Dorsolateral prefrontal cortex (tissue), 122 donors: ENCODE measurements at places on chromosomes 1 and 21.

DNA sequence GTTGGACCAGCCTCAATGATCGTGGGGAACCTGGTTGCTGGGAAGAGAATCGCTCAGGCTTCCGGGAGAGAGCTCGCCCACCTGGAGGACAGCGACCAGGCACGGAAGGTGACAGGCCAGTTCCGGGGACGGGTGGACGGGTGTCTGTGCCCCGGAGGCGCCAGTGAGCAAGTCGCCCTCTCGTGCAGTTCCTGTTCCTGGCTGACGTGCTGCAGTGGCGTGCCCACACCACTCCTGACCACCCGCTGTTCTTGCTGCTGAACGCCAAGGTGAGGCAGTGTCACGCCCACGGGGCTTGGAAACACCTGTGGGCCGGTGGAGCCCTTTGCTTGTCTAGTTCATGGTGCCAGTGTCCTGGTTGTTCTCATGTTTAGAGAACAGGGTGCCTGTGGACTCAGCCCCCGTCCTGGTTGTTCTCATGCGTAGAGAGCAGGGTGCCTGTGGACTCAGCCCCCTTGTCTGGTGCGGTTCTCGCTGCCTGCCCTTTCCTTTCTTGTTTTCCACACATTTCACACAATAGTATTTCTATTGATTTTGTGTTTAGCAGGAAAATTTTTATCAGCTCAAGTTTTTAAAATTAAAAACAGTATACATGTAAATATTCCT lies 53.1 kb downstream of the S100B start:
- no peak for DNase-seq

DNA sequence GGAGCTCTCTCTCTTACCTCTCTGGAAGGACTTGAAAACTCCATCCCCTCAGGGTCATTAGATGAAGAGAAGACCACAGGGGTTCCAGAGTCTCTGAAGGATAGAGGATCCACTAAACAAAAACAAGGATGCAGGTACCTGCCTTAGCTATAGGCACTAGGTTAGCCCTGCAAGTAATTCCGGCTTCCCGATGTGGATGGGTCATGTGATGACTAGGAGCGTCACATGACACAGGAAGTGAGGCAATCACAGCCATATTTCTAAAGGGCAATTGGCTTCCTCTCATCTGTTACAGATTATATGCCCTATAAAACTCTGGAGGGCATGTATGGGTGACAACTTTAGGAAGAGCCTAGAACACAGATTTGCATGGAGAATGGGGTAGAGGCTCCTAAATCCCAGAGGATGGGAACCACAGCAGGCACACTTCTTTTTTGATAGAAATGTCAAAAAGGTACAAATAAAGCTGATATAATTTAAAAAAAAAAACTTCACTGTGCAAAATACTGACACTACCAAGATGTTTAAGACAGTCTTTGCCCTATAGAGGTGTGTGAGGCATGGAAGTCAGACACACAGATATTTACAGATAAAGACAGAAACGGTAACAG lies 14.1 kb downstream of the ENTREP3 start:
- peak; percentile 79 for DNase-seq

DNA sequence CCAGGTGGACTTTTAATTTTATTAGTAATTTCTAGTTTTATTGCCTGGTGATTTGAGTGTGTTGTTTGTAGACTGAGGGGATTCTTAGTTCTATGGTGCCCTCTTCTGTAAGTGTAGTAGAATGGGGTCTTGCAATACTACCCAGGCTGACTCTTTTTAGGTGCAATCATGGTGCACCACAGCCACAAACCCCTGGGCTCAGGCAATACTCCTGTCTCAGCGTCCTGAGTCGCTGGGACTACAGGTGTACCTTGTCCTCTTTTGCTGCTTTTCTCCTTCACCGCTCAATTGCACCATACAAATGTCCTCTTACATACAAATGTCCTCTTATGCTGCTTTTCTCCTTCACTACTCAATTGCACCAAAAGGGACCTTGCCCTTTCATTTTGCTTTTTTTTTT lies 43.1 kb downstream of the SCP2 start:
- DNase-seq = no peak

DNA sequence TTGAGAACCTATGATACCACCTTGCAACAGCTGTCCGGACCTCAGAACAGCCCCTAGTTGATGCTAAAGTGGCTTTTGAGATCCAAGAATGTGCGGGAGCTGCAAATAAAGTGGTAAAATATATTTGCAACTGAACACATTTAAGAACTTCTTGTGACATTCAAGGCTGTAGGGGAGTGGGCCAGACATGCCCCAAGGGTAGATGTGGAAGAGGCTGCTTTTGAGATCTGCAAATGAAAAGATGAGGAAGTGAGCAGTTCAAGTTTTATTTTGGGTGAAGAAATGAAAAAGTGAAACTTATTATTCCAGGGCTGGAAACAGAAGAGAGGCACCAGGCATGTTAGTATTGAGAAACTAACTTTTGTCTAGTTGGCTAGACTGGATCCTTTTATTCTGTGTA lies 359.5 kb upstream of the PLXNA2 start:
- no peak for DNase-seq

DNA sequence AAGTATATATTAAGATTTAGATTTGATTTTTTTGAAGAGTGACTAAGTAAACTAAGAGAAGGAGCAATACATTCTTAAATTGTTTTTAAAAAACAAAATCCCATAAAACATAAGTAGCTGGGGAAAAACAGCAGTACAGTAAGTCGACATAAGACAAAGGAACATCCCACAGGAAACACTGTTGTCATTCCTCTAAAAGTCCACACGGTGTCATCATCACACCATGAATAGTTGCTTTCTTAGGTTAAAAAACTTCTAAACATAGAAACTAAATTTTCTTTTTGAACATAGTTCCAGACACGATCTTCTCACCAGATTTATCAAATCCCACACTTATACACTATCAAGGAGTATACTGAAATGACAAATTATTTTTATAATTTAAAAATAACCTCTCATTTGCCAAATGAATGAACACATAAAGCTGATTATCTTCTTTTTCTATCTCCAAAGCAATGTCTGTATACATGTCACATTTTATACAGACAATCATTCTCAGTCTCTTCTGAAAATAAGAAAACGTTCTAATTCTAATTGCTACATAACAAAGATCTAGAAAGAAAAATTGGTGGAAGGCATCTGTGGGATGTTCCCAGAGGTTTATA lies 15.8 kb downstream of the ODF2L start:
- DNase-seq = no peak

GRCh38 chr1:235391874-235392273 lies 24.6 kb downstream of the TBCE start:
- DNase-seq = no peak
